RPMI8226 (cell line): ENCODE measurements at places on chromosomes 3 and 15.

DNA sequence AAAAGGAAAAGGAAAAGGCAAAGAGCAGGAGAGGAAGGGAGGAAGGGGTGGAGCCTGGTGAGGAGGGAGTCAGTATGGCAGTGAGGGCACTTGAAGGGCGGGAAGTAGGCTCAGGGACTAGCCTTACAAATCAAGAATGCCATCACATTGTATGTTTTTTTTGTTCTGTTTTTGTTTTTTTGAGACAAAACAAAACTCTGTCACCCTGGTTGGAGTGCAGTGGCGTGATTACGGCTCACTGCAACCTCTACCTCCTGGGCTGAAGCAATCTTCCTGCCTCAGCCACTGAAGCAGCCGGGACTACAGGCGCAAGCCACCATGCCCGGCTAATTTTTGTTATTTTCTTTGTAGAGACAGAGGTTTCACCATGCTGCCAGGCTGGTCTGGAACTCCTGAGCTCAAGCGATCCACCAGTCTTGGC is 10.5 kb upstream of the PIK3CB start:
- DNase-seq: no peak

- no peak for DNase-seq
These were observed 202.0 kb upstream of the CFAP20DC start for GRCh38 chr3:59251869-59252268.

DNA sequence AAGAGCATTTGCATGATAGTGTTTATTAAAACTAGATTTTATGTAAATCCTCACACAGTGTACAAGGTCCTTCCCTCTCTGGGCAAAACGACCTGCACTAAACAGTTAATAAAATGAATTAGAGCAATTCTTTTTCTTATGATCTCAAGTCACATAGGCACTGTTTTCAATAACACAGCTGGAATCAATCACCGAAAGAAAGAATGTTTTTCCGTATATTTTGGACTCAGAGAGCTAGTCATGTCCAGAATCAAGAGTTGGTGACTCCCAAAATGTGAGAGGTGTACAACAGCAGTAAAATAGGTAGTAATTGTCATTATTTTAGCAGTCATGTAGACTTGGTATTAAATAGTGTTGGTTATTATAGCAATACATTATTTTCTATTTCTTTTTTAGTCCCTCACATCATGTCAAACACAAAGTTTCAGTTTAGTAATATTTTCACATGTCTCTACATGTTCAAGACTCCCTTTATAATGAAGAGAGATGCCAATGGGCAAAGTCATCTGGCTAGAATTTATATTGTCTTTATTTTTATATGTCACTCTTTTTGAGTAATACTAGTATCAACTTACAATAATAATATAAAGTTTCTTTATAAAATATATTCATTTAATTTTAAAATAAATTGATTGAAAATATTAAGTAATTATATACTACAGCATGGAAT is 448.6 kb upstream of the CDIN1 start:
- no peak for DNase-seq

GRCh38 chr3:131007782-131008181 is 18.8 kb downstream of the ASTE1 start:
- no peak for DNase-seq

- DNase-seq: no peak
These were observed 387.0 kb downstream of the ZBBX start for GRCh38 chr3:166993015-166993630.

- DNase-seq: no peak
These were observed 12.7 kb downstream of the GPR156 start for GRCh38 chr3:120272286-120272685.

GRCh38 chr3:126834596-126835471 is 130.8 kb downstream of the CHCHD6 start:
- no peak for DNase-seq

DNA sequence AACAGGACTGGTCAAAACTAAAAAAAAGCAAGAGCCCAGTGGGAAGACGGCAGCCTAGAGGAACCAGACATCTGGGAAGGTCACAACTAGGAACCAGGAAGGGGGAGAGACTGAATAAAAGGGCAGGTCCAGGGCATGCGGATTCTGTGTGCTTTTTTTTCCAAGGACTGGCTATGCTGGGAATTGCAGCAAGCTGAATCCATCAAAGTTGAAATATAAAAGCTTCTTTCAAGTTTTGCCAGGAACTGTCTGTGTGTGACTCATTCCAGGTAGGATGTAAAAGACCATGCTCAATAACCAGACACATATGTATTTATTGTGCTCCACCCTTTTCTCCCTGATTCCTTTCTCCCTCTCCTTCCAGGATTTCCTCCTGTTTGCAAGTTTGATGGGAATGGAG is 47.9 kb upstream of the CCDC80 start:
- DNase-seq: no peak

DNA sequence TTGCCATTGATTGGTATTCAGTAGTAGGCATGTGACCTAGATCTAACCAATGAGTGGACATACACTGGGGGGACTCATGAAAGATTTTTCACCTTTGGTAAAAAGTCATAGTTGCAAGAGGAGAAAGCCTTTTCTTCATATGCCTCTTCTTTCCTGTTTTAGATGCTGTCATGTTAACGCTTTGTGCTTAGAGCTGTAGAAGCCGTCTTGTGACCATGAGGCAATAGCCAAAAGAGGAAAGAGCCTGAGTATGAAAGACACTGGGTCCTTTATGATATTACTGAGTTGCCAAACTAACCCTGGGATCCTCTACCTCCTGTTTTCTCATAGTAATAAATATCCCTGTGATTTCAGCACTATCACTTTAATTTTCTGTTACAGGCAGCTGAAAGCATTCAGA is 396.0 kb downstream of the FHIT start:
- DNase-seq: no peak
